ENCODE measurements at places on chromosomes 11 and 22. TPM values are rescaled to one million over a fixed set of nuclear protein-coding genes. Genes with fewer than 3 reads are reported as not detected.

SNX32 gene
- 1.6 TPM for total RNA-seq

PDGFD gene
- total RNA-seq, result 9.5 TPM

COX8A gene
- total RNA-seq, result 226 TPM

YPEL4 gene
- 0.29 TPM for total RNA-seq

EIF4G2 gene
- total RNA-seq, result 1,040 TPM

FOLR1 gene
- total RNA-seq, result not detected

GLYATL2 gene
- not detected for total RNA-seq

MB gene
- not detected for total RNA-seq

IFITM10 gene
- 0.29 TPM for total RNA-seq

ASPHD2 gene
- 4.2 TPM for total RNA-seq

SAA2 gene
- total RNA-seq, result not detected

MS4A13 gene
- total RNA-seq, result not detected

HOATZ gene
- not detected for total RNA-seq

TEX54 gene
- 0.98 TPM for total RNA-seq

RIN1 gene
- total RNA-seq, result 11.8 TPM

RANBP1 gene
- total RNA-seq, result 187 TPM

IL17RA gene
- total RNA-seq, result 10.1 TPM

KDELR3 gene
- total RNA-seq, result 43.3 TPM

LGALS1 gene
- 2,855 TPM for total RNA-seq

OR52N4 gene
- not detected for total RNA-seq

MYOD1 gene
- total RNA-seq, result not detected

CATSPER1 gene
- 0.10 TPM for total RNA-seq

CLP1 gene
- total RNA-seq, result 20.6 TPM

OR8D1 gene
- not detected for total RNA-seq

OR4D5 gene
- total RNA-seq, result not detected

Measured in vein endothelial cell (primary cell).